ENCODE measurements at places on chromosomes 1 and 21.
A peak's percentile ranks its signal among the peaks of the same experiment; 100 is the strongest.

GRCh38 chr1:162857850-162858249 is 3.1 kb downstream of the CCDC190 start:
- no peak for DNase-seq

DNA sequence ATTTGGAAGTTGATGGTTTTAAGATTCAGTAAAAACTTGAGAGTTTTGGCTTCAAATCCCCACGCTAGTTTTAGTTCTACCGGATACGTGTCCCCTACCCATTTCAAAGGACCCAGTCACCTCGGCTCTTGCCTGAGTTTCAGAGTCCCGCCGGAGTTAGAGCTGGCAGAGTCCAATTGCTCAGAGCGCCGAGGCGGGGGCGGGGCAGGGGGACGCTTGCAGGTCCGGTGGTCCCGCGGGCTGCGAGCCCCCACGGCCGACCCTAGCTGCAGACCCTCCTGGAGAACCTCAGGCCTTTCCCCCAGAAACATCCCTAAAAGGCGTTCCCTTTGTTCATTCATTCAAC is 765 bp upstream of the VPS45 start:
- DNase-seq, result peak; percentile 6

- no peak for DNase-seq
Observed at GRCh38 chr1:42214447-42214871, 49.9 kb upstream of the GUCA2A start.

GRCh38 chr1:56803561-56804156 is 15.5 kb downstream of the FYB2 start:
- no peak for DNase-seq

DNA sequence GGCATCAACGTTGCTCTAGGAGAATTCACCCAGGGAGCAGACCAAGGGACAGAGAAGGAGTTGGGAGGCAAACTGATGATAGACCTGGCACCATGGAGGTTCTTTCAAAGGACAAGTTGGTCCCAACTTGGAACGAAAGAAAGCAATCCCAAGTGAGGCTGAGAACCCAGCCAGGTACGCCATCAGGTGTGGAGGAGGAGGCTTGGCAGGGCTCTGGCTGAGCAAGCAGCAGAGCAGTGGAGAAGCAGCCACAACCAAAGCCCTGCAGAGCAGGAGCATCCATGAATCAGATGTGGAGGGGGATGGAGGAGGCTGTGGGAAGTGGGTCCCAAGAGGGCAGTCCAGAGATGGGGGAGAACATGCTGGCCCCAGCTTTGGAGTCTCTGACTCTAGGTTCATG is 36.3 kb upstream of the RBM15 start:
- no peak for DNase-seq

- DNase-seq, result no peak
Observed at GRCh38 chr1:101566883-101567538, 330.2 kb downstream of the S1PR1 start.

GRCh38 chr1:85407746-85408377 is 57.1 kb downstream of the DDAH1 start:
- DNase-seq, result no peak

GRCh38 chr1:68313735-68314134 is 81.4 kb upstream of the WLS start:
- DNase-seq, result no peak

- no peak for DNase-seq
Observed at GRCh38 chr1:95195046-95195445, 39.0 kb upstream of the RWDD3 start.

DNA sequence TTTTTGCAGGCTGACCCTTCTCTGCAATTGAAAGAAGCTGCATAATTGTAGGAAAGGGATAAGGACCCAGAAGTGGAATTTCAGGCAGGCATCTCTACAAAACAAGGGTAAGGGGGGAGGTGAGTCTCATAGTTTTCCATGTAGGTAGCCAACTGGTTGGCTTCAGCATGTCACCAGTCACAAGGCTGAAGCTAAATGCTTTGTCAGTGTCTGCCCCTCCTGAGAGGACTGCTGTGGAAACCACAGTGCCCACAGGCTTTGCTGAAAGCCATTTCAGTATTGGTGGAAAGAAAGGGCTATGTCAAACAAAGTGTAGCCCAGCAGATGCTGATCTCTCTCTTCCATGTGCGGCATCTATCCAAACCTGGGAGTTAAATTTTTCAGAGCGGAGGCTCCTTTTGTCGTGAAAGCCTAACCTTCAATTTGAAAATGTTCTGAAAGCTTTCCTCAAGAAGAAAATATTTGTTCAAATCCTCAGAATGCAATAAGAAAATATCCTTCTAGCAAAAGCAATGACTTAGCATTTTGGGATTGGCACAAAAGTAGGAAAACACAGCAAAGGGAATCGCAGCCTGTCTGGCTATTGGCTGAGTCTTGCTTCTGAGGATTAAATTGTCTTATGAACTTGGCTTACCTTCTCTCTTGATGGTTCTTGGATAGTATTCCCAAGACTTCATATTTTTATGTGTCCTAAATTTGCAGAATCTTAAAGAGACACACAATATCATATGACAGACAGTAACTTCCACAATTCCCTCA is 591.7 kb downstream of the PLPP3 start:
- no peak for DNase-seq

- DNase-seq, result no peak
Observed at GRCh38 chr1:50481142-50481736, 58.0 kb upstream of the DMRTA2 start.

- no peak for DNase-seq
Observed at GRCh38 chr1:185603158-185603557, 131.0 kb upstream of the HMCN1 start.

GRCh38 chr1:16165073-16165364 is 9.2 kb upstream of the EPHA2 start:
- no peak for DNase-seq

DNA sequence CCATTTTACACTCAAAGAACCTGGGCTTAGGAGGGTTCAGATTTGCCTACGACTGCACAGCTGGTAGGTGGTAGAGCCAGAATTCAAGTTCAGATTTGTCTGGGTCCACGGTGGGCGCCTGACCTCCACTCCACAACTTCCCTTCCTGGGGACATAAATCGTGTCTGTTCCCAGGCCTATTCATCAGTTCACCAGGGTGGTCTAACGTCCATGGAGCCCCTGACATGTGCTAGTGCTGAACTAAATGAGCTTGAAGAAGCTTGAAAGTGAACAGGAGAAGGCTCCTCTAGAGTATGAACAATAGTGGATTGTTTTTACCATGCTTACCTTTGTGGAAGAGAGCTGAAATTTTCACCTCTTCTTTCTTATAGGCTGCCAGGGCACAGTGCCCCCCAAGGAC is 32.5 kb upstream of the KIF1B start:
- no peak for DNase-seq

DNA sequence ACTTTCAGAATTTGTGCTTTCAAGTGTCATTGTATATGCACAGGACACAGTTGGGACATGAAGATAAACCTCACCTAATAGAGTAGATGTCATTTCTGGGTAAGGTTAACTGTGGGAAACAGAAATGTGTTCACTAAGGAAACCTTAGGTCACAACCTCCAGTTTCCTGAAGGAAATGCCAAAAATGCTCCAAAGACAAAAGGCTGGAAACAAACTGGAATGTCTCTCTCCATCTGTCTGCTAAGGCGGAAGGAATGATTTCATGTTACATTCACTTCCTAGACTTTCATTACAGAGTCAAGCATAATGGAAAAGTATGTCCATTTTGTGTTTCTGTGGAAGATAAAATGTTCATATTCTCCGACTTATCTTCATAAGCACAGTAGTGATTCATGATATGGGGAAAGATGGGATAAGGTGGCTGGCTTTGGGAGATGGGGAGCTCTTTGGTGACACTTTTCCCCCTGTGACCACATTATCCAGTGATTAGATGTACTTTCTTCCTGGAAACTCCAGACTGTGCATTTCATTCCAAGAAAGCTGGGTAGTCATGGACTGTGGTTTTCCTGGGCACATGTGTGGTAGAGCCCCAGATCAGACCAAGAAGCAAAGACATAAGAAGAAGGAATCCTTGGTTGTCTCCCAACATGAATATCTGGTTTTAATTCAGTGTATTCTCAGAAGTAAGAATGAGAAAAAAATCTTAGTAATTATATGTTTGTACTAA is 5.7 kb downstream of the S1PR1 start:
- no peak for DNase-seq

DNA sequence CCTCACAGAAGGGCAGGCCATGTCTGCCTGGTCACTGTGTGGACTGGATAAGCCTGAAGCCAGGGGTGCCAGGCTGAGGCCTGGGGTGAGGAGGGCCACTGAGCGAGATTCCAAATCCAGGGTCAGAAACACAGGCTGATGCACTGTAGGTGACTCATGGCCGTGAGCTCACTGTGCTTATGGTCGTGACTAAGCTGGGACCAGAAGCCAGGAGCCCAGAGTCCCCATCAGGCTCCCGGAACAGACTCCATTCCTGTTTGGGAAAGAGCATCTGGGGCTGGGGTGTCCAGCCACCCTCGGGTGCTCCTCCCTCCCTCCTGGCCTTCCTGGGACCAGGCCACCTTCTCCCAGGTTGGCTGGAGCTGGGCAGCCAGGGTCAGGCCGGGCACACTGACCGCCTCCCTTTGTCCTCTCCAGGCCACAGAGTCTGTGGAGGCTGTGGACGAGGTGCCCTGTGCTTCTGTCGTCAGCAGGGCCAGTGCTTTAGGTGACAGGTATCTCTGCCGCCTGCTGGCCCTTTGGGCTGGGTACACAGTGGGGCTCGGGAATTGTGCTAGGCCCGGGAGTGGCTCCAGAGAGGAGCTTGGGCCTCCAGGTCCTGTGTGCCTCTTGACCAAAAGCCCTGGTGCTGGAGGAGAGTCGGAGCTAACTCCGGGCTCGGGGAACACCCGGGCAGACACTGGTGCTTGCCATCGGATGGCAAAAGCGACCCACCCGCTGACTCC is 36.7 kb downstream of the AJAP1 start:
- DNase-seq, result no peak

- DNase-seq, result no peak
Observed at GRCh38 chr1:42684139-42684538, 1.9 kb downstream of the YBX1 start.

GRCh38 chr1:182351790-182352364 is 39.7 kb downstream of the GLUL start:
- no peak for DNase-seq

GRCh38 chr1:242205622-242206489 is 207.0 kb upstream of the MAP1LC3C start:
- no peak for DNase-seq

DNA sequence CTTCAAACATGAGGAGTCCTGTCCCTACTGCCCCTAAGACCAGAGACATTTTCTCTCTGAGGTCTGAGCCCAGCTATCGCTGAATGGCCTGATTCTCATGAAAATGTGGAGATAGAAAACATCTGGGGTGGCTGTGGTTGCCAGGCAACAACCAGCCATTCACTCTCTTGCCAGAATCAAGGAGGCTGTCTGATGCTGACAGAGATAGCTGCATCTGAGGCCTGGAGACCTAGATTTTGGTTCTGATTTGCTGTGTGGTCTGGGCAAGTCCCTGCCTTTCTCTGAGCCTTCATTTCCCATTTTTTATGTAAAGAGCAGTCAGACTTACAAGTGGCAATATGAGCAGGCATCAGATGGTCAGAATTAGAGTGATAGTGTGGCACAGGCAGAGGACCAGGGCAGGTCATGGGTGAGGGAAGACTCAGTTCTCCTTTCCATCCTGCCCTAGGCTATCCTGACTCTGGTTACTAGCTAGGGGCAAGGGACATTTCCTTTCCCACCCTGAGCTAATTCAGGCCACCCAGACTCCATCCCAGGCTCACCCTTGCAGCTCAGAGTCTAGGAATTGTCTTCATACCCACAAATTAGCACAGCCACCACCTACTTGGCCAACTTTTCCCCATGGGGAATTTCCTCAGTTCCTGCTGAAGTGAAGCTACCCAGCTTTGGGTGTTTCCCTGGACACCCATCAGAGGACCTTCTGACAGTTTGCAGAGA is 20.0 kb upstream of the RNF19B start:
- DNase-seq, result no peak

GRCh38 chr1:79259390-79260336 is 253.1 kb upstream of the ADGRL4 start:
- no peak for DNase-seq

GRCh38 chr21:46125846-46126301 is 28.0 kb downstream of the COL6A2 start:
- no peak for DNase-seq

GRCh38 chr1:204769997-204770396 is 84.5 kb upstream of the LRRN2 start:
- DNase-seq, result no peak

GRCh38 chr1:173410794-173411236 is 66.3 kb upstream of the PRDX6 start:
- no peak for DNase-seq

DNA sequence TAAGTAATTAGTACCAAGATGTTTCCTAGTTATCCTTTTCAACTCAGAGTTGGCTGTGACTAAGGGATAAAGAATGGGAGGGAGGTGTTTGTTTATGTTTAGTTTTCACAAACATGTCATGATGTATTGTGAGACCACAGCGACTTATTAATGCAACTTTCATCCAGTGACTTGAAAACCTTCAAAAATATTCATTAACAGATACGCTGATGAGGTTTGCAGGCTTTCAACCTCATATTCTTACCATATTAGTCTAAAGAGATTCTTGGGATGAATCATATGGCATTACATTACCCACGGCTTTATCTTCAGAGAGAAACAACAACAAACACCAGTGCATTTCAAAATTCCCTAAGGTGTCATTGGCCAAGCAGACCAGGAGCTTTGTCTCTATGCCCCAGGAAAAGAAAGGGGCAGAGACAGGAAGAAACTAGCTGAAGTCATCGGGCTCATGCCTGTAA is 36.4 kb downstream of the PALMD start:
- DNase-seq, result no peak

DNA sequence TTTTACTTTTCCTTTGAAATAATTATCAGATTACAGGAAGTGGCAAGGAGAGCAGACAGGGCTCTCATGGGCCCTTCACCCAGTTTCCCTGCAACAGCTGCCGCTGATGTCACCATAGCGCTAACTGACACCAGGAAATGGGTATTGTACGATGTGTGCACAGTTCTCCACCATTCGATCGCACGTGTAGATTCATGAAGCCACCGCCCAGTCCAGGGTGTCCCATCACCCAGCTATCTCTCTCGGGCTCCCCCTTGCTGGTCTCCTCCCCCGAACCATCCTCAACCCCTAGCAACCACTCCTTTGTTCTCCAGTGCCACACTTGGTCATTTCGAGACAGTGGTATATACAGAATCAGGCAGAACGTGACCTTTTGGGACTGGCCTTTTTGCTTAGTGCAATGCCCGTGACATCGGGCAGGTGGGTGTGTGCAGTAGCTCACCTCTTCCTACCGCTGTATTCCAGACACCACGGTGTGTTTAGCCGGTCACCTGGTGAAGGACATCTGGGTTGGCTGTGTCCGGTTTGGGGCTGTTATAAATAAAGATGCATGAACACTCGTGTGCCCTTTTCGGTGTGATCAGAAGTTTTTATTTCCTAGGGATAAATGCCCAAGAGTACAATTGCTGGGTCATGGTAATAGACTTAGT is 118.4 kb downstream of the CRYAA start:
- no peak for DNase-seq

DNA sequence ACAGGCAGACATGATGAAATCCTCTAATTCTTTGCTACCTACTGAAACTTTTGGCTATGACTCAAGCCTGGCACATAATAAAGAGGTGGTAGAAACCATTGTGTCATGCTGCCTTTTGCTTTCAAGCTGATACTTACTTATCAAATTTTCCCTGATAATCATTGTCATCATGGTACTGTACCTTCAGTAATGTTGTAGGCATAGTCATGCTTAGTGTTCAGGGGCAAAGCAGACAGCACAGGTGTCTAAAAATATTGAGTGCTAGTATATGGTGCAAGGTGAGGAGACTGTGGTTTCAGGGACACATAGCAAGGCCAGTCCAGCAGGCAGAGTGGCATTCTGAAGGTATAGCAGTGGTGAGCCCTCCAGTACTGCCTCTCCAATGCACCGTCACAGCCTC is 226.9 kb upstream of the DEPDC1 start:
- DNase-seq, result no peak

GRCh38 chr21:27371975-27372331 is 405.1 kb upstream of the ADAMTS5 start:
- DNase-seq, result no peak
